Naive thymus-derived CD8-positive, alpha-beta T cell (primary cell): ENCODE measurements at places on chromosomes 4 and X. TPM values are rescaled to one million over a fixed set of nuclear protein-coding genes. Genes with fewer than 3 reads are reported as not detected.

The HSFX2 gene
- 2.1 TPM for total RNA-seq

The DIPK2B gene
- total RNA-seq: not detected

The TNMD gene
- not detected for total RNA-seq

The ELOVL6 gene
- total RNA-seq: 2.1 TPM

The DCAF12L1 gene
- not detected for total RNA-seq

The ARSD gene
- 1.5 TPM for total RNA-seq

The ASB5 gene
- total RNA-seq: not detected

The NDST4 gene
- not detected for total RNA-seq

The GPRIN3 gene
- total RNA-seq: 6.5 TPM

The SPATA4 gene
- not detected for total RNA-seq

The XAGE2 gene
- total RNA-seq: not detected

The AFAP1 gene
- 7.4 TPM for total RNA-seq

The MAGEA1 gene
- total RNA-seq: not detected

The DCAF8L1 gene
- not detected for total RNA-seq

The EGF gene
- not detected for total RNA-seq

The HAND2 gene
- total RNA-seq: not detected

The SLC2A9 gene
- total RNA-seq: 3.0 TPM

The RIBC1 gene
- total RNA-seq: 1.9 TPM

The TLR2 gene
- total RNA-seq: 2.0 TPM

The GLRB gene
- not detected for total RNA-seq

The PROM1 gene
- not detected for total RNA-seq

The FAM47A gene
- not detected for total RNA-seq

The FGFBP1 gene
- total RNA-seq: not detected

The SAGE1 gene
- total RNA-seq: not detected

The SLC6A14 gene
- not detected for total RNA-seq

The RBM3 gene
- total RNA-seq: 204 TPM

The FRAS1 gene
- not detected for total RNA-seq

The DMRTC1 gene
- total RNA-seq: 1.3 TPM

The ZNF185 gene
- total RNA-seq: 2.7 TPM

The CXCL13 gene
- total RNA-seq: not detected

The CXCL1 gene
- not detected for total RNA-seq

The CT55 gene
- not detected for total RNA-seq

The RASSF6 gene
- not detected for total RNA-seq

The COL25A1 gene
- 0.10 TPM for total RNA-seq

The INPP4B gene
- total RNA-seq: 19.0 TPM

The SPARCL1 gene
- total RNA-seq: not detected
